ENCODE measurements at places on chromosomes 6 and 20.

DNA sequence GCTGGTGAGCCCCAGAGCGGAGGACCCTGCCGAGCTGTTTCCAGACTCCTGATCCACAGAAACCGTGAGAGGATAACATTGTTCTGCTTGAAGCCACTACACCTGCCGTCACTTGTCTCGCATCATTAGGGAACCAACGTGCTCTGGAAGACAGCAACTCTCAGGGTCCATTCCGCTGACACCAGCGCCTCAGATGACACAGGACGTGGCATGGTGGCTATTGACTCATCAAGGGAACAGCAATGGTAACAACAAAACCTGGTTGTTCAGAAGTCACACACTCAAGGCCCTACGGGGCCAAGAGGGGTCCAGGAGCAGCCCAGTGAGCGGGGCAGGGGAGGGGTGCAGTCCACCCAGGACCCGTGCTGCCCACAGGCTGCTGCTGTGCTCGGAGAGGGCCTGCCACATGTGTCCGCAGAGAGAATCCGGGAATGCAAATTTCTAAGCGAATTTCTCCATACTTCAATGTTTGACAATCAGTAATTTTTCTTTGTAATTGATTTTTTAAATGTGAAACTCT is 110.4 kb downstream of the TTLL2 start:
- no peak for DNase-seq

DNA sequence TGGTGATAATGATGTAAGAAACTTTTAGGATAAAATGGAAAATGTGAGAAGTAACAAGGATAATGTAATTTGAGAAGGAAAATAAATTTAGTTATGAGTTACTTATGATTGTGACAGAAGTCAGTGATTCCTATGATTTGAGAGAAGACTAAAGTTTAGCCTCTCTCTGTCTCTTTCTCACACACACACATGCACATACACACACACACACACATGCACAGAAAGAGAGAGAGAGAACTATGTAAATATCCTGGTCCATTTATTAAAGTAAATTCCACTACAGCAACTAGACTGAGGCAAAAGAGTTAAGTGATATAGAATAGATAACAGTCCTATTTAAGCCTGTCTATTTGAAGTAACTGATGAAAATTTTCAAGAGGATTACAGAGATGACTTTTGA is 375.2 kb downstream of the CD109 start:
- no peak for DNase-seq

GRCh38 chr20:16821211-16822089 is 73.3 kb downstream of the OTOR start:
- DNase-seq: no peak

GRCh38 chr20:11719153-11719552 is 198.5 kb upstream of the BTBD3 start:
- no peak for DNase-seq

DNA sequence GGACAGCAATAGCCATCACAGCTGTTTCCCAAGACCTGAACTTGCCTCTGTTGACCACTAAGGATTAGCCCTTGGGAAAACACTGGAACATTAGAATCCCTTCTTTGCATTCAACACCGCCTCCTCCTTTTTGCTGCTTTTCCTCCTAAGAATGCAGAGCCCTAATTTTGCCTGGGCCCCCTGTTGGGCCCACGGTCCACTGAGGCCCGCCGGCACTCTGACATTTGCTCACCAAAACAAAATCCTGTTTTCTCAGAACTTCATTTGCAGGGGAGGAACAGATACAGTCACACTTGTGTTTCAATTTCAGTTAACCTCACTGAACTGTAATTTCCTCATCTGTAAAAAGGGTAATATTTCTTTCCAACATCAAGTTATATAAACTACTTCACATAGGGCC is 116.0 kb upstream of the JARID2 start:
- no peak for DNase-seq

GRCh38 chr6:147154454-147154853 is 49.8 kb upstream of the STXBP5 start:
- DNase-seq: no peak

DNA sequence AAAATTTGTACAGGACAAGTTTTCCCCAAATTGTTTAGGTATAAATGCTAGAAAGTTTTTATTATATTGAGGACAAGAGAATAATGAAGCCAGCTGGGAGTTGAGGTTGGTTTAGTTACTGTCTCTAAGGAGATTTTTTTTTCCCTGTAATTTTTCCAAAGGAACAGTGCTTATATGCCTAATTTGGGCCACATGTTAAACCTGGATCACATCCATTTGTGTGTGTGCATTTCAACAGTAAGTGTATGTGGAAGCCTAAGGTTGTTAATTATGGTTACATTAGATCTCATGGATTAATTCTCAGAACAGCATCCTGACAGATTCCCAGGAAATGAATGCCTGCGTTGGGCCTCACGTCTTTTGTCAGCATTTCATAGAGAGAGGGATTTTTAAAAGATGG is 4.5 kb downstream of the IGF2R start:
- no peak for DNase-seq

DNA sequence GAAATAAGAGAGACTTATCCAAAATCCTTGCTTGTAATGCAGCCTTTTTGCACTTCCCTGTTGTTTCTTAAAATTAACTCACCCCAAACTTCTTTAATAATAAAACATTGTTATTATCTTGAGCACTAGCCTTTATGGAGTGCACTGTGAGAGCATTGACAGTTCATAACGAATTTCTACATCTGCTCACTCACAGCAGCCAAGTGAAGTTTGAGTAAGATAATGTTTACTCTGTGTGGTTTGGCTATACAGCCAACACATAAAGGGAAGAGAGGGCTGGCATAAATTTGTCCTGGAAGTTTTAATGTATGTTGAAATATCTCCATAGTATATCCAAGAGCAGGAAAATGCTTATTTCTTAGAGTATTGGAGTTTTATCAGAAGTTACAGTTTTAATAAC is 227.9 kb downstream of the FRK start:
- no peak for DNase-seq

- no peak for DNase-seq
Measured at GRCh38 chr6:147390909-147391536, 117.5 kb upstream of the SAMD5 start.

GRCh38 chr6:108200631-108201030 is 34.8 kb downstream of the NR2E1 start:
- no peak for DNase-seq

DNA sequence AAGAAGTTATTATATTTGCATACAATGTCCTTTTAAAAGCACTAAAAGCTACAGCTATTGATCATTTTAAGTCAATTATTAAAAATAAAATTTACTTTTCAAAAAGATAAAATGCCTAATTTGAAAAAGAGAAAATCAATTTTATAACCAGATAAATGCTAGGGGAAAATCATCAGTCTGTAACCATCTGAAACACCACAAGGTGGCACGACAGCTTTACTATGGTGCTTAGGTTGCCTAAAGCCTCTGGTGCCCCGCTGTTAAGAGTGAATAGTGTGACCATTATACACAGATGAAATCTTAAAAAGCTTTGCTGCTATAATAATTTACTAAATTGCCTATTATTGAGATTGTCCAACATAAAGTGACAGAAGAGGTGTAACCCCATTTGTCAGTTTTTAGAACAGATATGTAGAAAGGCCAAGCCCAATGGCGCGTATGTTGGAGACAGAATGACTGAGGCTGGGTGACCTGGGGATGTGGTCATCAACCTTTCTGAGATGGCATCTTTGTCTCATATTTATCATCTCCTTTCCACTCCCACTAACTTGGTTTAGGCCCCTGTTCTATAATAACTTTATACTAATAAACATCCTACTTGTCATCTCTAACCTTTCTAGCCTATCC is 100.8 kb downstream of the MOXD1 start:
- peak; percentile 32 for DNase-seq

DNA sequence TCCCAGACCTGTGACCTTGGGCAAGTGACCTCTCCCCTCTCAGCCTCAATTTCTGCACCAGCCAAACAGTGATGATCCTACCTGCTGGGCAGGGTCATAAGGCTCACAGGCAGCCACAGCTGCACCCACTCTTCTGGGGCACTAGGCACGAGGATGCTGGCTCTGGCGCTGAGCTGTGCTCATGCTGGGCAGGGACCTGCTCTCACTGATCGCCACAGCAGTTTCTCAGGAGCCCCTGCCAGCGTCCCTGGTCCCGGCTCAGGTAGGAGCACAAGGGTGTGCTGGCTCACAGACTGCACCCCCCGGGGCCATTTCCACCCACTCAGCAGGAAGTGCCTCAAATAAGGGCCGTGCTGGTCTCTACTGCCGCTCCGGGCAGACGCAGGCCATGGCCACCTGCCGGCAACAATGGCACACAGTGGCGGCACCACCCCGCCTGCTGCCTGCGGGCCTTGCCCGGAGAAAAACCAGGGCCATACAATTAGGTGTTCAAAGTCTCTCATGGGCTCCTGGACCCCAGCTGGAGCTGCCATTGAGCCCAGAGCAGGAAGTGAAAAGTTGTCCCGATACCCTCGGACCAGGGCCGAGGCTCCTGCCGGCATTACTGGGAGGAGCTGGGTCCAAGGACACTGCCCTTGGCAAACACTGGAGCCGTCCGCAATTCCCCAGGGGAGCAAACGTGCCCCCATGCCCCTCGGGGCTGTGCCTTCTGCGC is 4.6 kb upstream of the CABLES2 start:
- no peak for DNase-seq

- no peak for DNase-seq
Measured at GRCh38 chr20:50730765-50731054, 670 bp upstream of the PARD6B start.

GRCh38 chr20:1920826-1921225 is 25.6 kb downstream of the SIRPA start:
- DNase-seq: no peak

Measured in left colon (tissue), 2 donors.